NCI-H1694 treated with DMSO at 0.1 percent for 48 hours (cell line): ENCODE measurements at places on chromosomes 5 and 9.
A peak's percentile ranks its signal among the peaks of the same experiment; 100 is the strongest.

DNA sequence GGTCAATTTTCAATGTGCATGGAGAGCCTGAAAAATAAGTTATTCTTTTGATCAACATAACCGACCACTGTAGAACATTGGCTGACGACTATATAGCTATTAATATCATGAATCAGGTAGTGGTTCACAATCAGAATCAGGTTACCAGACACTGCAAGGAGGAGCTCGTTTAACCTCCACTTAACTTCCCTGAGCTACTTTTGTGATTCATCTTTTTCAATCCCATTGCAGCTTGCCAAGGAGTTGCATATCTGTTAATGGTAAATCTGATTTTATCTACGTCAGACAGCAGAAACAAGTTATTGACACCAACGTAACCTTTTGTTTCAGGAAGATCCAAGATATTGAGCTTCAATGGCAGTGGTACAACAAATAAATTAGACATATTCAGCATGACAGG, 2263.8 kb upstream of the ACO1 start:
- no peak for DNase-seq

DNA sequence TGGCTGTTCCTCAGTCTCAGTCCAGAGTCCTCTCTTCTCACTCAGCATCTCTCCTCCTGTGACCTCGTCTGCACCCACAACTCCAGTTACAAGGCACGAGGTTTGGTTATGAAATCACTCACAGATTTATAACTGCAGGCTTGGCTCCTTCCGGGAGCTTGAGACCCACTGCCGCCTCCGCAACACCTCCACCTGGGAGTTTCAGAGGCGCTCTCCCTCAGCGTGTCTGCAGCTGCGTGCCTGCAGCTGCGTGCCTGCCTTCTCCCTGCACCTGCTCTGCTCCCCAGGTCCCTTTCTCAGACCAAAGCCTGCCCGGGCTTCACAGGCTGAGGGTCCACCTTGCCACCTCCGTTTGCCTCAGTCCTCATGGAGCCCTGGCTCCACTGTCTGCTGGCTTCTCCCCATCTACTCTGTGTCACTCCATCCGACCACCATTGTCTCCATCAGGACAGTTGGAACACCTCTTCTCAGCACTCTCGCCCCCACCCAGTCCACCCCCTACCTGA, 51.5 kb downstream of the HRH2 start:
- DNase-seq: no peak

DNA sequence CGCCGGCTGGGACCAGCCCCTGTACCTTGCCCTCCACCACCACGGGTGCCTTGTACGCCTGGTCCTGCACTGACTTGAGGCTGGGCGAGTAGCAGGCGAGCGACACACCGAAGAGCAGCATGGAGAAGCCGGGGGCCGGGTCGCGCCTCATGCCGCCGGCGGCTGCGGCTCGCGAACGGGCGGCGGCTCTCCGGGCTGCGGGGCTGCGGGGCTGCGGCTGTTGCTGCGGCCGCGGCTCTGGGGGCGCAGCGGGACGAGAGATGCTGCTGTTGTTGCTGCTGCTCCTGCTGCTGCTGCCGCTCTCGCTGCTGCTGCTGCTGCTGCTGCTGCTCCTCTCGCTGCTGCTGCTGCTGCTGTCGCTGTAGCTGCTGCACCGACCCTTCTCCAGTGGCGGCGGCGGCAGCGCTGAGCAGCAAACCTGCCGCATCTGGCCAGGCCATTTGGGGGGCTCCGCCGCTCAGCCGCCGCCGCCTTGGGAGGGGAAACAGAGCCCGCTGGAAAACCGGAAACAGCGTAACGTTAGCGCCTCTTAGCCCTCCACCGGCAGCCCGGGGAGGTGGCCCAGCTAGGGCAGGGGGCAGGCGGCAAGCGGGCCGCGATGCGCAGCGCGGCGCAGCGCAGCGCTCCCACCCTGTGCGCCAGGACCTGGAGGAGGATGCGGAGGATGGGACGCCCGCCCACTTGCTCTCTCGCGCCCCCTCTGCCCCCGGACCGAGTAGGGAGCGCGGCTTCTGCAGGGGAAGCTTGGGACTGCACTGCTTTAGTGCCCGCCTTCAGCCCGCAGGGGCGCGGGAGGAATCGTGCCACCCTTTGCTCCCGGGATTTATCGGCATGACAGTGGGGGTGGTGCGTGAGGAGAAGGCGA, at the start of gene NRG2:
Gene NRG2 (minus strand): TSS at position 657 of the 865 bp plus-strand sequence.
- DNase-seq: peak; percentile 65

DNA sequence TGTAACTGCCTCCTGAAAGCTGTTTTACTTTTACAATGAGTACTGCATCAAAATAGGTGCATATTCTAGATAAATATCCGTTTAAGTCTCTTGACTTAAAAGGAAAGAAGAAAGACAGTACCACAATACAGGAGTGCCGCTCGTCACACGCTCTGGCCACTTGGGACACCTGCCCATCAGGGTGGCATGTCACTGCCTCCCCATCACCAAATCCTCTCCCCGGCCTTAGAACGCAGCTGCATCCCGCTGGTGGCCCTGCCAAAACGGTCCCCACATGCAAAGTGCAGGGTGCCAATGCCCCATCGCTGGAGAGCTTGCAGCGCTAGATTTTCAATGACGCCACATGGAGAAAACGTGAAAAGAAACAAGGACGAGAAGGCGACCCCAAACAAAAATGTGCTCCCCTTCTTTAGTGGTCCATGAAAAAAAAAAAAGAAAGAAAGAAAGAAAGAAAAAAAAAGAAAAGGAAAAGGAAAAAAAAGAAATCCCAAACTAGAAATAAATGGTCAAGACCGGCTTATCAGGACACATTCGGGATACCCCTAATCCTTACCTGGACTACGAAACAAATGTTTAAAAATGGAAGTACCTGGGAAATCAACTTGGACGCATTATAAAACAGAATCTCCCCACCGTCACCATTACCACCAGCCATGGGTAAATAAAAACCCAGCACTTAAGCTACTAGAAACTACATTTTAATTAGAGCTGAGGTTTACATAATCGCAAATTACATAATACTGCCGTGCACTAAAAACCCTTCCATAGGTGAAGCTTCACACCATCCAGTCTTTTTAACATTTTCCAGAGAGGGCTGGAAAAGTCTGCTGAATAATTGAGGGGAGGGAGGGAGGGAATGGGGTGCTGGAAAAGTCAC, 1.0 kb downstream of the ANKH start:
- peak; percentile 29 for DNase-seq

DNA sequence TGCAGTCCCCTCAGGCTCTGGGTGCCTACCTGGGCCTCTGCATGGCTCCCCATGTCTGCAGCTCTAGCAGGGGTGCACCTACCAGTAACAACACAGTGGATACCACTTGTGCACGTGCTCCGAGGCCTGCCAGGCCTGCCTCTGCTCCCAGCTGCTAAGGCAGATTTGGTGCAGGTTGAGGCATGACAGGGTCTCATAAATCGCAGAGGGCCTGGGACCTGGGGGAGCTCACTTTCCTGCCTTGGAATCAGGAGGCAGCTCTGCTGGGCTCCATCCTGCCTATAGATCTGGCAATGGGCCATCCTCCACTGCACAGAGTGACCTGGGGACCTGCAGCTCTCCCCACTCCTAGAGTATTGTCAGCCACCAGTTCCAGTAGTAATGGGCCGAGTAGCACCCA, 121.9 kb upstream of the CXCL14 start:
- no peak for DNase-seq

GRCh38 chr5:126416266-126416925, 6.8 kb upstream of the GRAMD2B start:
- DNase-seq: no peak

DNA sequence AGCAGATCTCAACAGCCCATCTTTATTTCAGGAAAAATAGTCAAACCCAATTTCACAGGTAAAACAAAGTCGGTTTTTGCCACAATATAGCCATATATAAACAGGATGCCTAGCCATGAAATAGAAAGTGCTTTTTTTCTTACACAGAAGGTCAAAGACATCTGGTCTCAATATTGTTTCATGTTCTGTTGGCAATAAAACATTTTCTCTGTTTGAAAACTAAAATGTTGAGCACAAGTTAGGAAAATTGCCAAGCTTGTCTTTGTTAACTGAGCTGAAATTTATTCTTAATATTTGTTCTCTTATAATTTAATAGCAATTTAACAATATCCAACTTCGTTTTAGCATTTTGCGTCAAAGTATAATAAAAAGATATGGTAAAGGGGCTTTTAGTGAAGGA, 673.4 kb downstream of the DTWD2 start:
- no peak for DNase-seq

DNA sequence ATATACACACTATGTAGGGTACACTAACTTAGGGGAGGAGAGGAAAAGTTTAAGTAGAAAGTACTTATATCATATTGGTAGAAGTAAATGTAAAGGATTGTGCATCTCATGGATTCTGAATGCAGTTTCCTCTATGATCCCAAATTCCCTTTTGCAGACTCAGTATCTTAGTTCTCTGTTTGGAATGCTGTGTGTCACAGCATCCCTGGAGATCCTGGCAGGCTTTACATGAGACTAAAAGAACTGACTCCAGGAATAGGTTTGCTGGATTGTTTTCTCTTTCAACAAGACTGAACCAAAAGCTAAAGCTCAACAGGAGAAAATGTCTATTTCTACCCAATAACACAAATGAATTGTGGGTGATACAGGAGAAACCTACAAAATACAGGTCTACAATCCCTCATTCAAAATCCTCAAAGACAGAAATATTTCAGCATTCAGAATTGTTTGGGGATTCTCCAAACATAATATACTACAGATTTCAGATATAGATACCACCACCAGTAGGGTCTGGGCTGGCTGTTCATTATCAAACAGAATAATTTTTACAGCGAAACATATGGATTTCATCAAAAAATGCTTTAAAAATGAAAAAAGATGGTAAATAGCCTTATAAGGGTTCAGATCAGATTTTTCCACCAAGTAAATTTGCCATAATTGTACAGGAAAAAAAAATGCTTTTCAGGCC, 324.7 kb upstream of the GRAMD2B start:
- no peak for DNase-seq

GRCh38 chr5:73625944-73626811, at the start of gene ARHGEF28:
Gene ARHGEF28, plus strand, starts transcription at chr5:73626196. Its CDS starts 58,656 bp downstream, at chr5:73684852.
- peak; percentile 39 for DNase-seq

DNA sequence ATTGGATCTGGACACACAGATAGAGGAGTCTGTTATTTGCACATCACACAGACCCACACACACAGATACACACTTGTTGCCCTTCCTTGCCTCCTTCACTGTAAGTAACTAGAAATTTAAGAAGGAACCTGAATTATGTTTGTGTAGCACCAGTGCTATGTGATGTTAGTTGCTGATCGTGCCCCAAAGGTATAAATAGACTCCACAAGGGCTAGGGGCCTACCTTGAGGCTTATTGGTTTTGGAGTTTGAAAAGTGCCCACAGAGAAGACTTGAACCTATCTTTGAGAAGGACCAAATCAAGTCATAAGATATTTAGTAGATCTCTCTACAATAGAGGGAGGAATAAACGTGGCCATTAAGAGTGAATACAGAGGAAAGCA, 8.8 kb upstream of the TGFBI start:
- DNase-seq: no peak

- no peak for DNase-seq
Measured at GRCh38 chr5:100794844-100795243, 108.2 kb downstream of the ST8SIA4 start.

DNA sequence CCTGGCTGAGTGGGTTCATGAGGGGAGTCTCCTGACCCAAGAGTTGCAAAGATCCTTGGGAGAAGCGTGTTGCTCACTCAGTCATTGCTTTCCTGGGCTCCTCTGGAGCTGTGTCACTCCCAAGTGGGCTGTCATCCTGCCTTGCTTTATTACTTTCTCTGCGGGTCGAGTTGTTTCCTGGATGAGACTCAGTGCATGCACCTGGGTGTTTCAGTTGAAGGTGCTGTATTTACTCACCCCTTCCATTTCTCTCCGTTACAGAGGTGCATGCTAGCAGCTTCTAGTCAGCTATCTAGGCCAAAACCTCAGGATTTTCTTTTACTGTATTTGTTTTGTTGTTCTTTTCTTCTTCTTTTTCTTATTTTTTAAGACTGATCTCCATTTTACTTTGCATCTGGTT, 785.5 kb upstream of the EDIL3 start:
- no peak for DNase-seq

DNA sequence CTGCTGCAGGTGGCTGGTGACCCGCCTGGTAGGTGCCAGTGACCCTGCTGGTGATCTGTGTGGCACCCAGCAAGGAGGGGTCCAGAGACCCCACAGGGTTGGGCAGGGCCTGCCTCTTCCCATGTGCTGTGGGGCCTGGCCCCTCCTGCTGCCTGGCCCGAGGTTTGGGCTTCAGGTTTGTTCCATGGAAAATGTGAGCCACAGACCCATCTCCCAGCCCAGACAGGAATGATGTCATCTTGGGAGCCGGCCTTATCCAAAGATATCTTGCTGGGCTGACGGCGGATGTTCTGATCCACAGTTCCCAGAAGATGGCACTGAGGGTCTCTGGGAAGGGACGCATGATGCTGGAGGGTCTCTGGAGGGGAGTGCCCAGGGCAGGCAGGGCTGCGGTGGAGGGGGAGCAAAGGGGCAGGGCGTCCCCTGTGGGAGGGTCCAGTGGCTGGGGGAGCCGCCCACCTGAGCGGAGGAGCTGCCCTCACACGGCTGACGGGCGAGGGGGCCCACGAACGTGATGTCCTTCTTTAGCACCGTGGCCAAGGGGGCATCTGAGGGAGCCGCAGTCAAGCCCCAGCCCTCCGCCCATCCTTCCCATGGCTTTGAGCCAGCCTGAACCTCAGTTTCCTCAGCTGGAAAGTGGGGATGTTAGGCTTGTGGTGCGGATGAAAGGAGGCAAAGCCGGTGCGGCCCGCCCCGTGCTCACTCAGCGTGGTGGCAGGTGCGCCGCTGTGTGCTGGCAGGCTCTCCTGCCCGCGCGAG, 68.1 kb downstream of the COL5A1 start:
- no peak for DNase-seq
